ENCODE measurements at places on chromosomes 7 and 10.

DNA sequence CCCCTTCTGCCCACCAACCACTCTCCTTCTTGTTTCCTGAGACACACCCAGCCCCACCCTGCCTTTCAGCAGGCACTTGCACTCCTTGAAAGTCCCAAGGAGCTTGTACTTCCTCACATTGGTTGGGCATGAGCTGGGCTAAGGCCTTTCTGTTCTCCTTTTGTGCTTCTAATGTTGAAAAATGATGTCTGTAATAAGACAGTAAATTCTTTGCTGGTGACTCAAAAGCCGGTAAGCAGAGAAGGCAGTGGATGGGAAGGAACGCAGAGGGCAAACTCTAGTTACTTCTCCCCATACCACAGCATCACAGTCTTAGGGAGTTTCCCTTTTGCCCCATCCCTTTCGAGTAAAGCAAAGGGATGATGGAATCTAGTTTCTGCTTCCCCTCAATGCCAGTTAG, 185.6 kb downstream of the PLXNA4 start:
- no peak for DNase-seq

DNA sequence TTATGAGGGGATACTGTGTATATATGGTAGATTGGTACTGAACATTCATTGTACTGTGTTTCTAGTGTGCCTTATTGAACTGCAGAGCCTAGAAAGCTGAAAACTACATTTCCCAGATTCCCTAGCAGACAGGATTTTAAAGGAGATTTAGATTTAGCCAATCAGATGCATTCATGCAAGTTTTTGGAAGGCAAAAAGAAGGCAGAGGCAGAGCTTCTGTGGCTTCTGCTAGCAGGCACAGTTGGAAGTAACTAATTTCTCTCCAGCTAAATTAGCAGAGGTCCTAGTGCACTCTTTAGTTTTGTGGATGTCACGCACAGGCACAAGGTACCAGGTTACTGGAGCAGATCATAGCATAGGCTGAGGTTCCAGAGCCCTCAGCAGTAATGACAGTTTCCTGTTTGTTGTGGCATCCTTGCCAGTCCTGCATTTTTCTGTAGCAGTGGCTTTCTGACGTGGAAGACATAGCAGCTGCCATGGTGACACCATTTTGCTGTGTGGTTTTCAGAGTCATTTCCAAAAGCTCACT, 83.7 kb upstream of the CCDC71L start:
- no peak for DNase-seq

GRCh38 chr10:102422545-102423129, 2.0 kb downstream of the FBXL15 start:
- no peak for DNase-seq

- DNase-seq, result no peak
Measured at GRCh38 chr7:134444198-134444960, 14.5 kb downstream of the AKR1B1 start.
